ENCODE measurements at places on chromosomes 5 and 9.

DNA sequence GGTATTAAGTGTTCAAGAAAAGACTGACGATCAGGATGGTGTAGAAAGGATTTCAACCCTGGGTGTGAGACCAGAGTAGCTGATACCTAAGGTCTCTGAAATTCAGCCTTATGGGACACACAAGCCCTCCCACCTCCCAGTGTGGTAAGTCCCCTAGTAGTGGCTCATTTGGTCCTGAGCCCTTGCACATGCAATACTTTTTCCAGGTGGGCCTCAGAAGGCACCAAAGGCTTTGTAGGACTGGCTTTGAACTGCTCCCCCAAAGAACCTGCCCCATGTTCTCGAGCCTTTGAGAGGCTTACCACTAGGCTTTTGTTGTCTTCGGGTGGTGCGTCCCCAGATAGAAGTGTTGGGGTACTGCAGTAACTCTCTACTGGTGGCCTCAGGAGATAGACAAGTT lies 803 bp downstream of the GARIN3 start:
- DNase-seq = no peak

- peak; percentile 66 for DNase-seq
Measured at GRCh38 chr5:80763211-80763610, 108.4 kb upstream of the DHFR start.

DNA sequence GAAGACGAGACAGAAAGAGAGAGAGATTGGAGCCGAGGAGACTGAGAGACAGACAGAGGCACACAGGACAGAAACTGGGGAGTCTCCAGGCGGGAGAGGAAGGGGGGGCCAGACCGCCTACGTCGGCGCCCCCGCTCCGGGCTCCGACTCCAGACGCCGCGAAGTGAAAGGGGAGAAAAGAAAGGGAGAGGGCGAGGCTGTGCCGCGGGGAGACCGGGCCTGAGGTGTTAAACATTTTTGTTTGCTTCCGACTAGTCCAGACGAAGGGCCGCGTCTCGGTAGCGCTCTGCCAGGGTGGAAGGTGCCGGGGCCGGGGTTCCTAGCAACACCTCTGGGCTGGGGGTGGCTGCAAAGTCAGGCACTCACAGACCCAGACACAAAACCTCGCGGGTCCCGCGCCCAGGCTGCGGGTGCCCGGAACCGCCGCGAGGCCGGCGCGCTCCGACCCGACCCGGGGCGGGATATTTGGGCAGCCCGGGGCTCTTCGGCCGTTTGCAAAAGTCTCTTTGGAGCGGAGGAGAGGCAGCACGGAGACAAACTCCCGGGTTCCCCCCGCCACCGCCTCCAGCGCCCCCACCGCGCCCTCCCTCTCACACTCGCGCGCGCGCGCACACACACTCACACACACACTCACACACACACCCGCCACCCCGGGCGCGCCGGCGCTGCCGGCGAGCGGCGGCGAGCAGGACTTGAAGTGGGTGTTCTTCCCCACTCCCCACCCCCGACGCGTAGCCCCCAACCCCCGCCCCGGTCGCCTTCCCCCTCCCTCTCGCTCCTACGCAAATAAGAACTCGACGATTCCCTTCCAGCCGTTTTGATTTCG lies 626 bp upstream of the FST start:
- DNase-seq = peak; percentile 57

DNA sequence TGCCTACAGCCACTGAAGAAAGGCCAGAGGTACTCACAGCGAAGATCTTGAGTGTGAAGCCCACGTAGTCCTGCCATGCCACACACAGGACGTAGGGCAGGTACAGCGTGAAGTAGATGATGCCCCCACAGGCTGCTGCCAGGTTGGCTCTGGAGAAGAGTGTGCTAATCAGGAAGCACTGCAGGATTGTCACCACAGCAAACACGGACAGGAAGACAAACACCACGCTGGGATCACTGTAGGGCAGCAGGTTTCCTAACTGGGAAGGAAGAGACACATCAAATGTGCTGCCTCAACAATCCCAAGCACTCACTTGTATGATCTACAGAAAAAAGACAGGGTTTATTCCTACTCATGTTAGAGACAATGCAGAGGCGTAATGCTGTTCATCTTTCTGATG lies 63.0 kb downstream of the NIPSNAP3B start:
- DNase-seq = no peak

DNA sequence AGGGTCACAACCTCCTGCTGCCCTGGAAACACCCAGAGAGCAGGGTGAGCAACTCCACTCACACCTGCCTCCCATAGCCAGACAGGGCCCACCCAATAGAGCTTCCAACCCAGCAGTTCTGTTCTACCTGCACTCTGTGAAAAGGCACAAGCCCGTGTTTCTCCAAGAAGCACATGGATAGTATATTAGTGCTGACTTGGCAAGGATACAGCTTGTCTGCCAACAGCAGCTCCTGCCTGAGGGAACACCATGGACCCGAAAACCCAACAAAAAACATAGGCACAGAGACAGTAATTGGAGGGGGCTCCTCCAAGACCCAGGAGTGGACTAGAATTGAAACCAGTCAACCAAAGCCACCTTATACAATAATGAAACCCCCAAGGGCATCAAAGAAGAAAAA lies 48.6 kb downstream of the CDKN2A start:
- DNase-seq = no peak

GRCh38 chr9:107633406-107633805 lies 143.8 kb upstream of the KLF4 start:
- DNase-seq = no peak

DNA sequence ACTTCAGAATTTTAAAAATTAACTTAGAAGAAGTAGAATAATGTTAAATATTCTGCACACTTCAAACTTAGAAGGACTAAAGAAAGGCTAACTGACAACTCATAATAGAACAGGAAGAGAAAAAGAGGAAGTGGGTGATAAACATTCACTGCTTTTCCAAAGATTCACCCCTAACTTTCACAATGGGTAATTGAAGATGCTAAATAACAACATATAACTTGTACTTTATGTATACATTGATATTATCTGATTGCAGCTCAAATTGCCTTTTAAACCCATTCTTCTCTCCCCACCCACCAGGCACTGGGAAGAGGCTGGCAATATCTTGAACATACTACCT lies 376.6 kb downstream of the EFNA5 start:
- DNase-seq = no peak

DNA sequence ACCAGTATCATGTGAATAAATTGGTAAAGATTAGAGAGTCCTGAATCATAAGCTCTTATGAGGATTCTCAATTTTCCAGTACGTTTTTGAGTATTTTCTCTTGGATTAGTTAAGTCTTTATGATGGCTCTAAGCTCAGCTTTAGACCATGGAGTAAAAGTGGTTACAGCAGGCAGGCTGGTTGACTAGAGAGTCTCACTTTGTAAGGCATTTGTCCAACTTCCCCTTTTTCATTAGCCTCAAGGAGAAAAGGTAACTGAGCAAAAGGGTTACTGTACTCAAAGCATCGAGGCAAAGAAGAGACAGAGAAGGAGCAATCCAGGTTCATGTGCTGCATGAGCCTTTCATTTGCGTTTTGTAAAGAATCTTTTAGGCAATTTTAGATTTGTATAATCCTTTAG lies 8.5 kb downstream of the NOP16 start:
- DNase-seq = no peak

- DNase-seq = no peak
Measured at GRCh38 chr5:142572006-142572405, 113.9 kb downstream of the FGF1 start.

DNA sequence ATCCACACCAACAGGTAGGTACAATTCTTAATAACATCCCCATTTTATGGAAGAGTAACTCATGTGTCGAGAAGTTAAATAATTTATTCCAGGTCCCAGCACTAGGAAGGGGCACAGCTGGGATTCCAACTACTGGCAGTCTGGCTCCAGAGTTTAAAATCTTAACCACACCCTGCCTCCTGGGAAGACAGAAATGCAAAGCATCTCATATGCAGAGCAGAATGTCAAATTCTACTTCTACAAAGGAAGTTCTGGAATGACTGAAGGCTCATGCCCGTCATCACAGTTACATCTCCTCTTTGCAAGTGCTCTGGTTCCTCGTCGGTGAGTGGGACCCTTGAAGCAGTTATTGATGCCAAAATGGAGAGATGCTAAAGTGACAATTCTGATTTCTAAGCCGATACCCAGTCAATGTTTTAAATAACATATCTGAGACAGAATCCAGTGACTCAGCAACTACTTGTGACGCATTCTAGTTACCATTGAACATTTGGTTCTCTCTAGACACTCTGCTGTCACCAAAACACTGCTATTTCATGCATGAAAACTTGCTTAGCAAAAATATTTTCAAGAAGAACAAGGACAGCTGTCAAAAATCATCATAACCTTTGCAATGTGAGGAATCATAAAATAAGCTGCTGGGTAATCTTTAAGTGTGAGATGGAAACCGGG lies 412.7 kb downstream of the CTNND2 start:
- no peak for DNase-seq

Measured in choroid plexus epithelial cell (primary cell).